ENCODE measurements at places on chromosomes 3 and 15.

DNA sequence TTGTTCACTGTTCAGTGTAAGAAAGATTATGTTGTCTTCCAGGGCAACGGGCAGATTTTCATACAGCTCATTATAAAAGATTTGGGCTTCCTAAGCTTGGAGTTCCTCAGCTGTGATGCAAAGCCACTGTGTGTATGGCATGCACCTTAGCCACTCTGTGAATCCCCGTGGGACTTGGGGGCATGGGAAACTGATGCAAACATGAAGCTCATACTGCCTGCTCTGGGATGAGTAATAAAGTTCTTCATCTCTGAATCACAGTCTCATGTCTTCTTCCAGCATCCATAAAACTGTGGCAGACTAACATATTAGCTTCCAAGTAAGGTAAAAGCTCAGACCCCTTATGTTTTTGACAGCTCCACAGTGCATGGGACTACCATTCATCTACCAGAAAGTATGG is 154.3 kb upstream of the RORA start:
- DNase-seq, result no peak

DNA sequence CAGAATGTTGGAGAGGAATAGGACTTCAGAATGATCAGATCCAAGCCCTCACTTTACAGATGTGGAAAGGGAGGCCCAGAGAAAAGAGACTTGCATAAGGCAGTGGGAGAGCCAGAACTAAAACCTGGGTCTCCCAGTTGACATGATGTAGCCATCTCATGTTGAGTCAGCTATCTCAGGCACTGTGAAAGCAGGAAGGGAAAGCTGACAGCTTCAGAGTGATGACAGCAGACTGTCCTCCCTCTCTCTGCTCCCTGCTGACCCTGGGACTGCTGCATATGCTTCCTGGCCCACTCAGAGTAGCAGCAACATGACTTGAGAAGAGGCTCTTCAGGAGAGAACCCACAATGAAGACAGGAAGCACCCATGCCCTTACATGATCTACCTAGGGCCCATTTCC is 14.7 kb downstream of the FHIT start:
- DNase-seq, result no peak

DNA sequence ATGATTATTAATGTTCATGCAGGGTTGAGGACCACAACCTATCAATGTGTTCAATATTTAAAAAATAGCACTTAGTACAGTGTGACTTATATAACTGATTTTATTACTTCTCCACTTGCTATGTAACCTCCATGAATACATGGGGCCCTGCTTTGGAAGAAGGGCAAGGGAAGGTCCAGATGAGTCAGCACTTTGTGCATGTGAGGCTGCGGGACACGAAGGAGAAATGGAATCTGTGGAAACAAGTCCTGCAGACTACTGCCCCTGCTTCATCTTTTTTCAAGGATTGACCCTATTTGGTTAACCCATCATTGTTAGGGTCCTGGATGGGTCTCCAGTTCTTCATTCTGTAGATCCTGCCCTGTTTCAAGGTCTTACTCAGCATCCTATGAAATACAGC is 1.6 kb downstream of the NXPE3 start:
- no peak for DNase-seq

DNA sequence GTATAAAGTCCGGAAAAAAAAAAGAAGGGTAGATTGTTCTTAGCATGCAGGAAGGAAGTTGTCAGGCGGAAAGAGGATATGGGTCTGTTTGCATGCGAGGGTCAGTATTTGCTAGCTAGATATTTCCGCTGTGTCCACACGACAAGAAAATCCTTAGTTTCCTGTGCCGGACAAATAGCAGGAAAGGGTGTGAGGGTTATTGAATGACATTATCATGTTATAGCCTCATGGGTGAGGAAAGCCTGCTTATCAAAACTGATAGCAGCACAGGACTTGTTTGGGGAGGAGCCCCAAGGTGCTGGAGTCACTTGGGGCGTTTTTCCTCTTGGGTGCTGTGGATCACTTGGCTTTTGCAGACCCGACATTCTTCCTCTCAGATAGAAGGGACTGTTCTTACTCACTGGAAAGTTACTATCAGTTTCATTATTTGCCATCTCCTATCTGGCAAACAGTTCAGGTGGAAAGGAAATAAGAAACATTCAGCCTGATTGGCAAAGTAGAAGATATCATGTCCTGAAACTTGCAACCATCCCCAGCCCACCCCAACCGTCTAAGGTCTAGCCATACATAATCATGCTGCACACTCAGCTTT is 127.2 kb upstream of the DPH6 start:
- no peak for DNase-seq

DNA sequence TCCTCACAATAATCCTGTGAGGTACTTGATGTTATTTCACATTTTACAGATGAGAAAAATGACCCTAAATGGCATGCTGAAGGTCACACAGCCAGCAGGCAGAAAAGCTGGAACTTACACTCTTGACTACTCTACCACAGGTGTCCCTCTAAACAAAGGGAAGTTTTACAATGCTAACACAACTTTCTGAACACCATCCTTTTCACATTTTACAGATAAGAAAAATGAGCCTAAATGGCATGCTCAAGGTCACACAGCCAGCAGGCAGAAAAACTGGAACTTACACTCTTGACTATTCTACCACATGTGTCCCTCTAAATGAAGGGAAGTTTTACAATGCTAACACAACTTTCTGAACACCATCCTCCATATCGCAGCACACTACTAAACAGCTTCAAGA is 35.6 kb downstream of the TMCC1 start:
- DNase-seq, result no peak

DNA sequence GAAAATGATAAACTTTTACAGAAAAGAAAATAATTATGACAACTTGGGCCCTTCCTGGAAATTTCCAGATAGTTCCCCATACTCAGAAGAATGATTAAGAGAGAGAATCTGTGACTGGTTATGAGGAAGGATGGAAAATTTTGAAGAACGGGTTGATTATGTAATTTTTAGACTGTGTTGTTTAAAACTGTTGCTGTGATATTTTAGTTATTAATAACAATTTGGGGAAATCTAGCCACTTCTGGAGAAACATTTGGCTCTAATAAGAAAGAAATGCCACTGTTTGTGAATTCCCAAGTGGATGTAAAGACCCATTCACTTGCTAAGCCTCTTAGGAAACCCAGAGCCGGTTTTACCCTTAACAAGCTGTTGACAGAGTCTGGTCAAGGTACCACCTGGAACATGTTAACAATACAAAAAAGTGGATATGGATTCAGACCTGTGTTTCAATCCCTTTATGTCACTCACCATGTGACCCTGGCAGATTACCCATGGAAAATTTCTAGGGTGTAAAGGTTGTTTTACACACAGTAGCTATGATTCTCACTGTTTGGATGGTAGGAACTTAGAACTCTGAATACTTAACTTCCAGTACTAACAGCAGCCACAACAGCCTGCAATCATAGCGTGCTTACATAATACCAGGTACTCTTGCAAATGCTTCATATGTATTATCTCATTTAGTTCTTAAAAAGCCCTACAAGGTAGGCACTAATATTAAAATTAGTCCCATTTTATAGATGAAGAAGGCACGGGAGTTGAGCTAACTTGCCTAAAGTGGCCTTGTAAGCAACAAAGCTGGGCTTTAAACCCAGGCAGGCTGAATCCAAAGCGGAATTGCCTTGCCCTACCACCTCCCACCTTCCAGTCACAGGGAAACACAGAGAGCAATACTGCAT is 32.0 kb downstream of the ZBTB38 start:
- no peak for DNase-seq
